Activated CD4-positive, alpha-beta T cell treated with anti-CD3 and anti-CD28 coated beads for 4 hours (primary cell): ENCODE measurements at places on chromosomes 7 and 10.

DNA sequence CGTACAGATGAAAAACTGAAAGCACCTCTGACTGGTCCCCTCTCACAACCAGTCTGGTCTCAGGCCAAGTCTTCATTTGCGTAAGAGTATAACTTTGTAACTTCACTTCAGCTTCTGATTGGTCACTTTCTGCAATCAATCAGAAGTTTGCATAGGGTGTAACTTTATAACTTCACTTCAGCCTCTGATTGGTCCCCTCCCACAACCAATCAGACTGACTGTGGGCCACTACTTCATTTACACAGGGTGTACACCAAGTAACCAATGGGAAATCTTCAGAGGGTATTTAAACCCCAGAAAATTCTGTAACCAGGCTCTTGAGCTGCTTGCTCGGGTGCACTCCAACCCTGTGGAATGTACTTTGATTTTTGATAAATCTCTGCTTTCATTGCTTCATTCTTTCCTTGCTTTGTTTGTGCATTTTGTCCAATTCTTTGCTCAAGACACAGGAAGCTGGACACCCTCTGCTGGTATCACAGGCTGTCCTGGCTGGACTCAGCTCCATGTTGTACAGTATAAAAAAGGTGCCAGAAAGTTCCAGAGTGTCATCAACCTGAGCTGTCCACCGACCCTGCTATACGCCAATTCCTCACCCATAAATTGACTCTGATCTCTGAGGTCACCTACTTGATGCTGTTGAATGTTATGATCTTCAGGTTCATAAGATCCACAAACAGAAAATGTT, 74.5 kb downstream of the COBL start:
- no peak for DNase-seq

DNA sequence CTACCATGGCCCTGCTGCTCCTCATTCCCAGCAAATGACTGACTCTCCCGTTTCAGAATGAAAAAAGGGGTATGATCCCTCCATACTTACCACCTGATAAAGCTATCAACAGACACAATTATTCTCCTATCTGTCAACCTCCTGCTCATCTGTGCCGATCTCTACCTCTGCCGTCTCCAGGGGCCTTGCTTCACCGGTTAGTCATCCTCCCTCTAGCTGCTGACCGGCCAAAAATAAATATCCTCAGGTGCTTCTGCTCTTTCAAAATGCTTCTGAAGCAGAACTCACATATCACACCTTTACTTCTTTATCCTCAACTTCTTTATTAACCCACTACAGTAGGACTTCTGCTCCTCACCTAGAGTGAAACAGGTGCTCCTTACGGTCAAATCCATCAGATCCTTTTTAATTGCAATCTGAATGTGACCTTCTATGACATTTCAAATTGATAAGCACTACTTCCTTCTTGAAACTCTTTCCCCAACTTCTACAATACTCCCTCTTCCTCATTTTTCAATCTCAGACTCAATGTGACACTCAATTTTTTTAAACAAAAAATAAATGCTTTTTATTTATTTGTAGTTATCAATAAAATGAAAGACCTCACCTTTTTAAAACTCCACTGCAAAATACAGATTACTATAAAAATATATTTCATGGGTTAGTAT, 63.2 kb downstream of the LMBR1 start:
- DNase-seq = no peak

DNA sequence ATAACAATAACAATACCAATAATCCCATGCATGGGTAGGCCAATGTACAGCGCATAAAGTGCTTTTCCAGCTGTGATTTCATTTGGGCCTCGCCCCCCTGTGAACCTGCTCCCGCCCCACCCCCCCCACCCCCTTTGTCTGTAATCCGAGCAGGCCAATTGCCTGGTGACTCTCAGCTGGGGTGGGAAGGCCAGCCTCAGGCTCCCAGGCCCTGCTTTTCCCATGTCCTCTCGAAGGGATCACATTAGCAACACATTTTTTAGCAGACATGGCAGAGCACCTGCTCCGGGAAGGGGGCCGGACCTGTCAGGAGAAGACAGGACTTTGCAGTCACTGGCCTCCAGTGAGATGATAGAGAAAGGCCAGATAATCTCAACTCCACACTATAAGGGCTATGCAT, 439.3 kb downstream of the RPS24 start:
- no peak for DNase-seq

GRCh38 chr7:151857412-151857811, 19.5 kb downstream of the PRKAG2 start:
- DNase-seq = no peak

- no peak for DNase-seq
These were observed 90.5 kb upstream of the PDGFA start for GRCh38 chr7:610141-610530.

- DNase-seq = no peak
These were observed 2.3 kb downstream of the KNDC1 start for GRCh38 chr10:133162178-133162909.

- no peak for DNase-seq
These were observed 142.3 kb downstream of the PRPF18 start for GRCh38 chr10:13728898-13729535.

DNA sequence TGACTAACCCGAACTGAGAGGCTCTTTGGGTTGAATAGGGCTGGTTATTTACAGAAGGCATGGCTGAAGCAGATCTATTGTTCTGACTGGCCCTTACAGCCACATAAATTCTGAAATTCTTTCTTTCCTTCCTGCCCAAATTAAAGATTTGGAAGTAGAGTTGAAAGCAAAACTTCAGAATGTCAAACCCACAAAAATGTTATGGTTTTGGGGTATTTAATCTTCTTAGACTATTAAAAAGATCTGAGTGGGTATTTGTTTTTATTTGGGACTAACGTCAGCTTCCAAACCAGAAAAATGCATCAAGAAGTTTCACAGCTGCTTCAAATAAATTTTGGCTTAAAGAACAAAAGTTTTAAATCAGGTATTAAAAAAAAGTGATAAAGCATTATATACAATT, 124.5 kb downstream of the AHR start:
- DNase-seq = no peak

DNA sequence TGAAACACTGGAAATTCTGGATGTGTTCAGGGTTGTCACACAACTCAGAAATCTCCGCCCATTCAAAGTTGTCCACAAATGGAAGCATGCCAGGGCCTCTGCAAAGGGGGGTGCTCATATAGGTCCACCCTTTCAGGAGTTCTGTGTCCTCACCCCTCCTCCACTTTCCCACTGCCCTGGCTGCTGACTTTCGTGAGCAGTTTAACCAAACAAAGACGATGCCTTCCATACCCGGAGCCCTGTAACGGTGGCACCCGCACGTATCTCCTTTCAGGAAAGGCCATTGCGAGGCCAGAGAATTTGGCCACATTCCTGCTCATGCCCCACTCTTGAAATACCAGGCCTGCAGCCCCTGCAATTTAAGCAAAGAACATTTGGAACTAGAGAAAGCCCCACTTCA, 1.4 kb downstream of the CPXM2 start:
- DNase-seq = no peak

DNA sequence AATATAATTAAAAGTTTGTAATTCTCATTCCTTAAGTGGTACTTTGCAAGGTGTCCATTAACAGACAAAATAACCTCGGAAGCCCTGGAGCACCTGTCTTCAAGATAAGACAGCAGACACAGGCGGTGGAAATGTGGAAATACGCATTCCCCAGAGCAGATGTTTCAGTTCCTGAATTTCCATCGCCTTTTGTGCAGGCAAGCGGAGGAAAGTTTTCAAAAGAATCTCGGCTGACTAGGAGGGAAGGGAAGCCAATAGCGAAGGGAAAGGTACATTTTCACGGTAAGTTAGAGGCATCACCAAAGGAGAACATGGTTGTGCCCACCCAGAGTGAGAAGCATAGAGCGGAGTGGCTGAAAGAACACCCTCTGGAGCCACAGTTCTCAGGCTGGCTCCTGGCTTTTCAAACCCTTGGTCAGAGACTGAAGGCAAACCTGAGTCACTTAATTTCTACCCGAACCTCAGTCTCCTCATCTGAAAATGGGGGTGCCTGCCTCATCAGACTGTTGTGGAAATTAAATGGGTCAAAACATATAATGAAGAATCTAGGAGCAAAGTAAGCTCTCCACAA, 13.6 kb downstream of the CPA1 start:
- no peak for DNase-seq

GRCh38 chr7:151484971-151485707, 34.6 kb downstream of the RHEB start:
- no peak for DNase-seq

- DNase-seq = no peak
These were observed 31.5 kb upstream of the SMNDC1 start for GRCh38 chr10:110336111-110336721.

DNA sequence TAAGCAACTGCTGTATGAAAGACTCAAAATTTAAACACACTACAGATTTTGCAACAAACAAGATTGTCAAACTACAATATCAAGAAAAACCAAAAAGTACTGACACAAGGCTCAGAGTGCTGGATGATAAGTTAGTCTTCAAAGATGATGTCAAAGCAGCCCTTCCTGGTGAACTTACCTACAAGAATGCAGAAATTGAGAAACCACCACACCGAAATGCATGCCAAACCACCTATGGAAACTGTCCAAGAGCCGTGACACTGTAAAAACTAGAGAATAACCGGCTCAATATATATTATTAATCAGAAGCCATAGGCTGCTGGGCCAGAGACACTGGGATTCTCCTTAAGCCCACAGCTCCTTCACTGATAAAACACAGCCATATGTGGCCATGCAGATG, 25.3 kb downstream of the DENND11 start:
- DNase-seq = no peak

DNA sequence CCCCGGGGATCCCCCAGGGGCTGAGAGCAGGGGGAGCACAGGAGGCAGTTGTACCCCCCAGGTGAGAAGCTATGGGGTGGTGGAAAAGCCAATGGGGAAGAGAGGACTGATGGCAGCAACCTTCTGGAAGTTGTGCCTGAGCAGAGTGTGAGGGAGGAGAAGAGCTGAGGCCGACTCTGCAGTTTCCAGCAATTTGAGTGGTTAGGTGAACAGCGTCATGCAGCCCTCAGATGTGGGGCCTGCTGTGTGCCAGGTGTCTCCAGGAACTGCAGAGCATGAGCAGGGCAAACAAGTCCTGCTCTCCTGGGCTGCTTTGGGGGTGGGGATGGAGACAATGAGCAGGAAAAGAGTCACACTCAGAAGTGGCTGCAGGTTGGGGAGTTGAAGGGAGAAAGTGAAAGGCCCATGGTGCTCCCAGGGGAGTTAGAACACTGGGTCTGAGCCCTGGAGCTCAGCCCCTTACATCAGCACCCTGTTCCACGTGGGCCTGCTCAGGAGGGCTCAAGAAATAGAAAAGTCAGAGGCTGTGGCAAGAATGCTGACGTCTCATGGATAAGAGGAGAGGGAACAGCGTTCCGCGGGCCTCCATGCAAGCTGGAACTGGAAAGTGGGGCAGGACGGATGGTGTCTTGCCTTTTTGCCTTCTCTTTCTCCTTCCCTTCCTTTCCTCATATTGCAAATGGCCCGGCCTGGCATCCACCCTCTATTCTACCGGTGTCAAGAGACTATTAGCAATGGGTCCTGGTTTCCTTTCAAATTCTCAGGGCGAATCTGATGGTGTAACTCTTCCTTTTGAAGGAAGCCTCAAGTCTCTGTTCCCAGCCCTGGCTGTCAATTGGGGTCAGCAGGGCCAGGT, 4.0 kb upstream of the AFAP1L2 start:
- DNase-seq = no peak

DNA sequence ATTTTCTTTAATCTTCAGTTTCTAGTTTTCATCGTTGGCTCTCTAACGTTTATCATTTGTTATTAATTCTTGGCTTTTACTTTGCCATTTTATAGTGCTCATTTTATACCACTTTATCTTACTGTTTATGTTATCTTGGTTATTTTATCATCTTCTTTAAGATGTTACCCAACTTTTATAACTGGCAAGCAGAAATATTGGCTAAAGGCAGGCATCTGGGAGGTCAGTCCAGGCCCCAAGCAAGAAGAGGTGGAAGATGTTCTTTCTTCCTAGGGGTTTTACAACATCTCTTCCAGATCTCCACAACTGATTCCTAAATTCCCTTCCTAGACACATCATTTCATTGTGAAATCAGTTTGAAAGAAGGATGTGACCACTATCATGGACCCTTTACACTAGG, 208.1 kb downstream of the AHR start:
- DNase-seq = no peak

DNA sequence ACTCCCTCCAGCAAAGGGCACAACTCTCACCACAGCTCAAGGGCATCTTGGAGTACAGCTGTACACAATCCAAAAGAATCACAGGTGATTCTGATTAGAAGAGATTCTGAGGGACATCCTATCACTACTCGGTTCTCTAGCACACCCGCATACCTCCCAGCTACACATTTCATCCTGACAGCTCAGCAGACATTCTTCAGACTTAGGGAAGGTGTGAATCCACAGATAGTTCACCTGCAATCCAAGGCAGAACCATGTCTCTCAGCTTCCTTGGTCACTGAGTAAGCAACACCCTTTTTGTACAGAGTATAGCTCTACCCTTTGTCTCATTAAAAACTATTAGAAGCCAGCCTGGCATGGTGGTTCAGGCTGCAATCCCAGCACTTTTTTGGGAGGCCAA, 26.8 kb upstream of the FBXW4 start:
- no peak for DNase-seq

DNA sequence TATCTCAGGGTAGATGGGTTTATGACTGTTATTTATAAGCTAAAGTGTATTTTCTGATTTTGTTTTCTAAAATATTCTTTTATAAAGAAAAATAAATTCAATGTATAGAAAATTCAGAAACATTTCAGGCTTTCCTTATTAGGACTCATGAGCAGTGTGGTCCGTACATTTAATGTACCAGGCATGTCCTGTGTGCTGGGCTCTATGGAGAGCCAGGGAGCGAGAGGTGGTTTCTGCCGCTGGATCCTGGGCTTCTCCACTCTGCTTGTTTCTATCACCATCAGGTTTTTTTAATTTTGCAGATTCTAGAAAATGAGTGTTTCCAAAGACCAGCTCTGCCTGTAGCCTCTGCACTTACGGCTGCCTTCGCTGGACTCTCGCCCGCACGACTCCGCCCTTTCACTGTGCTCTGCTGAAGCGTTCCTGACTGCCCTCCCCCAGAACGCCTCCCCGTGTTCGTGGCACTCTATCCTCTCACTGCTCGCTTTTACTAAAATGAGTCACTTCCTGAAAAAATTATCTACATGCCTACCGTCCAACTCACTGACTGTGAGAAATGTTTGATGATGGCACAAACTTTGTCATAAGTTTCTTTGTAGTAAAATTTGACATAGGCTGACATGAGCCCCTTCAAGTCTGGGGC, 188.5 kb downstream of the ZMYND11 start:
- DNase-seq = peak; percentile 31

- no peak for DNase-seq
These were observed 29.8 kb downstream of the GPRIN2 start for GRCh38 chr10:46526682-46527038.
